ENCODE measurements at places on chromosomes 6 and 20. TPM values are rescaled to one million over a fixed set of nuclear protein-coding genes. Genes with fewer than 3 reads are reported as not detected.

DNA sequence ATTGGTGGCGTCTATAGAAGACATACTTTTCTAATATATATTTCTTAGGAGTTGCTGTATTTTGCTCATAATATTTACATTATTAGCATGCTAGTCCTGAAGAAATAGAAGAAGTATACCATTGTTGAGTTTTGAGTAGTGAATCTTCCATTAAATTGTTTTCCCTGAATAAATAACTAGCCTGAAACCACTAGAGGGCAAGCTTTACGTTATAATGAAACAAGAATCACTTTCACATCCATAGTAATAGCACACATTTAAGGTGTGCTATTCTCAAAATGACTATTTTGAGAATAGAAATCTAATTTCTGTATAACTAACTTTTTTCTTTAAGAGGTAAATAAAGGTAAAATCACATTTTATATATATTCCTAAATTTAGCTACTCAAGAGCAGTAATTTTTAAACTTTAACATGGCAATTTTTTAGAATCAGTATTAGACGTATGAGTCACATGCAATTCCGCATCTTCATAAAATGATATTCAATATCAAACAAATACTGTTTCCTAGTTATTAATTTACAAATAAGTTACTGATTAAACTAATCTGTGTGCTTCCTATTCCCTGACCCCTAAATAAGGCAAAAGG, 213.2 kb upstream of the MANEA start:
- no peak for DNase-seq

DNA sequence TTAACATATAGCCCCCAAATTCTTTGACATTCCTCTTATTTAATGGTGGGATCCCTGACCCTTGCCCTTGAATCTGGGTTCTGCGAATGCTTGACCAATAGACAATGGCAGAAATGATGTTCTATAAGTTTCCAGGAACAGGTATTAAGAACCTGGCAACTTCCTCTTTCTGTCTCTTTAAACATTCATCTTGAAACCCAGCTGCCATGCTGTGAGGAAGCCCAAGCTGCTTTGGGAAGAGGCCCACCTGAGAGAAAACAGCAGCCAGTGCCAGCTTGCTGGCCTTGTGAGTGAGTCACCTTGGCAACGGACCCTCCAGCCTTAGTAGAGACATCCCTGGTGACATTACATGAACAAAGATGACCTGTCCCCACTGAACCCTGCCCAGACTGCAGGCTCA, 45.2 kb upstream of the RALY start:
- DNase-seq = no peak

GRCh38 chr6:6863970-6864639, 243.7 kb upstream of the RREB1 start:
- no peak for DNase-seq

NMBR gene
- 0.15 TPM for polyA plus RNA-seq

SIRPB1 gene
- 0.38 TPM for polyA plus RNA-seq

- DNase-seq = no peak
Measured at GRCh38 chr20:58313396-58313795, 3.9 kb downstream of the RAB22A start.

SNAP91 gene
- 2.4 TPM for polyA plus RNA-seq

SIGLEC1 gene
- polyA plus RNA-seq = 7.6 TPM

UQCC2 gene
- polyA plus RNA-seq = 43.7 TPM

DNA sequence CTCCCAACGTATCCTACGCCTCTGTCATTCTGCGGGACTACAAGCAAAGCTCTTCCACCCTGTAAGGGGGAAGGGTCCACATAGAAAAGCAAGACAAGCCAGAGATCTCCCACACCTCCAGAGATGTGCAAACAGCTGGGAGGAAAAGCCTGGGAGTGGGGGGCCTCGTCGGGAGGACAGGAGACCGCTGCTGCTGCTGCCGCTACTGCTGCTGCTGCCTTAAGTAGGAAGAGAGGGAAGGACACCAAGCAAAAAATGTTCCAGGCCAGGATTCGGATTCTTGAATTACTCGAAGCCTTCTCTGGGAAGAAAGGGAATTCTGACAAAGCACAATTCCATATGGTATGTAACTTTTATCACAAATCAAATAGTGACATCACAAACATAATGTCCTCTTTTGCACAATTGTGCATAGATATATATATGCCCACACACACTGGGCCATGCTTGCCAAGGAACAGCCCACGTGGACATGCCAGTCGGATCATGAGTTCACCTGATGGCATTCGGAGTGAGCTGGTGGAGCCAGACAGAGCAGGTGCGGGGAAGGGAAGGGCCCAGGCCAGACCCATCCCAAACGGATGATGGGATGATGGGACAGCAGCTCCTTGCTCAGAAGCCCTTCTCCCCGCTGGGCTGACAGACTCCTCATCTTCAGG, 108.8 kb upstream of the RAB32 start:
- DNase-seq = no peak

DNA sequence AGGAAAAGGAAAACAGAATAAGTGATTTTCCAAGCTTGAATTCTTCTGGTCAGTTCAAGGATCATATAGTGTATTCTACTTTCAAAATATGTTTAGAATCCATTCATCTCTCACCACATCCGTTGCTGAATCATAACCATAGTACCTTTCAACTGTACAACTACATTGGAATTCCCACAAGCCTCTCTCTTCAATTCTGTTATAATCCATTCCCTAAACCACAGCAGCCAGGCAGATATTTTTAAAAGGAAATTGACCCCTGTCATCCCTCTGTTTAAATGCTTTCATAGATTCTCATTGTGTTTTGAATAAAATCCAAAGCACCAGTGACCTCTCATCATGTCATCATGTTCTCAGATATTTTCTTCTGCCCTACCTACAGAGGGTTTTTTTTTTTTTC, 412.7 kb downstream of the GRIK2 start:
- DNase-seq = no peak

- no peak for DNase-seq
Measured at GRCh38 chr6:167311286-167311685, 13.6 kb upstream of the TTLL2 start.

DNA sequence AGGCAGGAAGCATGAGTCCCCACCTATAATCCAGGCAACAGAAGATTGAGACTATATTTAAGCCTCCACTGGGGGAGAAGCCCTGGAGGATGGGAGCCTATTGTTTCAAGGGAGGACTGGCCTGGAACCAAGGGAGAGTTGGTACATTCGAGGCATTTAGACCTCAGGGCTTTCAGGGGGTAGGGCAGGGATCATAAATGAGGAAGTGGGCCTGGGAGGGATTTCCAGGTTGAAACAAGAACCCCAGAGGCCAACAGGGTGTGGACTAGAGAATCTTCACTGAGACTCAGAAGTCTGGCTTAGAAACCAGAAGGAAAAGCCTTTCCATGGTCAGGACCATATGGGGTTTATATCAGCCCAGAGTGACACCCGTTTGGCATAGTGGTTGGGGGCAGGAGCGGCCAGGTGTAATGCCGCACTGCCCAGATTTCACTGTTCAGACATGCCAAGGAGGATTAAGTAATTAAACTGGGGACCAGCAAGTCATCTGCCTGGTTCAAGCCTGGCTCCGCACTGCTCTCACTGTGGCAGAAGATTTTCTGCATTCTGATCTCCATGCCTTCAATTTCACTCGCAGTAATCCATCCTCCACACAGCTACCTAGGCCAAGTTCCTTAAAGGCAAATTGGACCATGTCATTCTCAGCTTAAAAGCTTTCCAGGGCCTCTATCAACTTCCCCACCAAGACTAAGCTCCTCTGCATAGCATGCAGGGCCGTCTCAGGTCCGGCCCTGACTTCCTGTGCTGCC, 17.8 kb downstream of the LRFN2 start:
- DNase-seq = no peak

DNA sequence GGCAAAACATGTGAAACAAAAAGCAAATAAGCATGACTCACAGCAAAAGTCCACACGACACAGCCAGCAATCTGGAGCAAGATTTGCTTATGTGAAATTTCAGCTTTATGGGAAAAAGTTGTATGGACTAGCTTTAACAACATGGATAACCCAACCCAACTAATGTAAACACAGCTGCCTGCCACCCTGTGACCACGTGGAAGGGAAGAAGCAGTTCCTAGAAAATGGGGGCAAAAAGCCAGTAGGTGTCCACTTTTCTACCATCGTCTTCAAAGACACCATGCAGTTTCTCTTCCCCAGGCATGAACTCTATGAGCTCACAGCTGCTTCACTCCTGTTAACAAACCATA, 425.4 kb upstream of the RNF217 start:
- no peak for DNase-seq

DNA sequence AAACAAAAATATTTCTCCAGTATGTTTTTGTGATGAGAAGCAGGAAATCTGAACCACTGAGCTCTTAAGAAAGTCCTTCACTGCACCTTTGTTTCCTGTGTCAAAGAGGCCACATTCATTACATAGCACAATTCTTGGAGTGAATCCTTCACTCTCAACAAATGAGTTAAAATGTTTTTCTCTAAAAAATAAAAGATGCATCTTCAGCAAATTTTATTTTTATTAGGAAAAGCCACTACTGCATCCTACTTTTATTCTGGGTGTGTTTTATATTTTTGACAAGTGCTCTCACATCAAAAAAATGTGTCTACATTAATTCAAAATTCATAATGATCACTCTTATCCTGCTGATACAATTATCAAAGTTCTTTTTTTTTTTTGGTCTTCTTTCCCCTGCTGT, 76.3 kb downstream of the PLCB4 start:
- no peak for DNase-seq

OOEP gene
- 0.24 TPM for polyA plus RNA-seq

TGM3 gene
- not detected for polyA plus RNA-seq

- DNase-seq = no peak
Measured at GRCh38 chr6:41687501-41688175, 47.8 kb downstream of the TFEB start.
